ENCODE measurements at places on chromosomes 11 and 22. TPM values are rescaled to one million over a fixed set of nuclear protein-coding genes. Genes with fewer than 3 reads are reported as not detected.

- no peak for DNase-seq
Observed at GRCh38 chr11:22552885-22553284, 72.7 kb downstream of the FANCF start.

DNA sequence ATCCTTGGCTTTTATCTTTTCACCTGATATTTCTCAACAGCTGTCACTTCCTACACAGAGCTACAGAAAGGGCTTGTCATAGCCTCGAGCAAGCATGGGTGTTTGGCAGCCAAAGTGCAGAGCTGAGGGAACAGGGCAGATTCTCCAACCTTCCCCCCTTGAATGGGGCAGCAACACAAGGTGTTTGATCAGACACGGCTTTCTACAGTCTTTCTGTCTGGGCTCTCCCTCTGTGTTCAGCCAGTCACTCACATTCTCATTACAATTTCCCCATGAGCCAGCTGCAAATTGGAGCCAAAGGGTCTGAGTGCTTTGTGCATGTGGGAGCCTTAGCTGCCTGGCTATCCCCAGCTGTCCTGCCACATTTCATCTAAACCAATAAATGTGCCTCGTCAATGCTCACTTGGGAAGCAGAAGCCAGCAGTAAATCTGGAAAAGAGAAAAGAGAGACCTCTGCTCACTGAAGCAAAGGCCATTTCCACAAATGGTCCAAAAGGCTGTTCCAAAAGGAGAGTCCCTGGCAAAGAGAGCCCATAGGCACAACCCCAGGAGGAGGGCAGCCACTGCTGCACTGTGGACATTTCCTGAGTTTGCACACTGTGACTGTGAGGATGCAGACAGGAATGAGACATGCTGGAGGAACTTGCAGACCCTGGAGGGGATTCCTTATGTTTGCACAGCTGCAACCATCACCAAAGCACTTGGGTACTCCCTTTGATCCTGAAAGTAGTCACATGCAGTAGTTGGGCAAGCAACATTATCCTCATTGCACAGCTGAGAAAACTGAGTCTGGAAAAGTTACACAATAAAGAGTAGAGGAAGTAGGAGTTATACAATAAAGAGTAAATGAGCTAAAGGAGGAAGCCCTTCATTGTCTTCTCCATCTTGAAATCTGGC is 186.8 kb downstream of the FAM181B start:
- no peak for DNase-seq

- DNase-seq, result no peak
Observed at GRCh38 chr11:21707116-21707739, 485.7 kb upstream of the ANO5 start.

DNA sequence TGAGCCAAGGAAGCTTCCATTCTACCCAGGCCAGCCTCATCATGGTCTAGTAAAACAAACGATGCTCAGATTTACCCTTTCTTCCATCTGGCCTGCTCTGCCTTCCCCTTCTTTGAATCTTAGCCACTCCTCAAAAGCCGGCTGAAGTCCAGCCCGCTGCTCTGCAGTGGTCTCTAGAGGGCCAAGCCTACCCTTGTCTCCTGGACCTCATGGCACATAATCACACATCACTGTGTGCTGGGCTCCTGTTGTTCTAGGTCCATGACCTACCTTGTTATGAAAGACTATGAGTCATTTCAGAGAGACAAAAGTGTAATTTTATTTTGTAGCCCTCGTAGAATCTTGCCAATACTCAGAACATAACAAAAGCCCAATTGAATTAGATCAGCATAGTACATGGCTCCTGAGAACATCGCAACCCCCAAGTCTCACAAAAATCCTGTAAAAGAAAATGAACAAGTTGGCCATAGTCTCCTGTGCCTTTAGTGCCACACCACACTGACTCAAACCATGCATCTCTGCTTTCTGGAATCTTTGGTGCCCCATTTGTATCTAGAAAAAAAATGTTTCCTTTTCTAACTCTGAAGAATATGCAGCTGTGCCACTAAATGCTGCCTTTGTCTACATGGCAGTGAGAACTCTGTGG is 192.7 kb downstream of the OPCML start:
- DNase-seq, result no peak

DNA sequence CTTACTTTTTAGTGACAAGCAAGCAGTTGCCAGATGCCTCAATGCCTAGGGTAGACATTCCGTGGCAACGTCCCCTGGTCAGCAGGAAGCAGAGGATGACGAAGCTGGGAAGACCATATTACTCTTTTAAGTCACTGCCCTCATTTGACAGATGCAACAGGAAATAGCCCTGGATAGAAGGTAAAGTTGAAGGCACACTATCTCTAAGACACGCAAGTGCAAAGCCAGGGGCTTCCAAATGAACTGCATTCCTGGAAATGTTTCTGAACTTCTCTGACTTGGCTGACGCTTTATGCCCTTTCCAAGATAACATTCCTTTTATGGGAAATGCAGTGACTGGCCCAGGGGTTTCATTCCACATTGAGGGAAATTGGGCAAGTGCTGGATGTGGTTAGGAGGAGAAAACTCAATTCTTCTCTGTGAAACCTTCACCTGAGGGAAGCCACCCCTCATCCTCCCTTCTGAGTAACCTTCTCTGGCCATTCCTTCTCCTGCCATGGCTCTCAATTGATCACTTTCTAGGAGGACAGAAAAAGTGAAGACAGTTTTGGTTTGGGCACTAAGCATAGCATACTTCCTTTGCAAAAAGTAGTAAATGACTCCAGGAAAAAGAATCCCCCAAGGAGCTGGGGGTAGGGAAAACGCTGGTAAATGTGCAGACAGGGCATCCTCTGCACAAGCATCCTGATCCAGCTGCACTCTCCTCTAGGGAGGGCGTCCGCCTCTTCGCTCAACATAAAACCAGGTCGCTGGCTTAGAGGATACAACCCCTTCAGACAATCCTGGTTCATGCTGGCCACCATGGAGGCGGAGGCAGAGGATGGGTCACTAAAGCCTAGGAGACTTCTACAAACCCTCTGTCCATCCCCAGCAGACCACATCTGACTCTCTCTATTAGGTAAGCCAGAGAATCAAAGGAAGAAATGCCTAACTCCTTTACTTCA is 14.5 kb downstream of the PCSK7 start:
- no peak for DNase-seq

- DNase-seq, result no peak
Observed at GRCh38 chr11:10587995-10588394, 19.5 kb upstream of the LYVE1 start.

- DNase-seq, result peak; percentile 95
Observed at GRCh38 chr11:65468874-65469333, 29.9 kb upstream of the MALAT1 start.

DNA sequence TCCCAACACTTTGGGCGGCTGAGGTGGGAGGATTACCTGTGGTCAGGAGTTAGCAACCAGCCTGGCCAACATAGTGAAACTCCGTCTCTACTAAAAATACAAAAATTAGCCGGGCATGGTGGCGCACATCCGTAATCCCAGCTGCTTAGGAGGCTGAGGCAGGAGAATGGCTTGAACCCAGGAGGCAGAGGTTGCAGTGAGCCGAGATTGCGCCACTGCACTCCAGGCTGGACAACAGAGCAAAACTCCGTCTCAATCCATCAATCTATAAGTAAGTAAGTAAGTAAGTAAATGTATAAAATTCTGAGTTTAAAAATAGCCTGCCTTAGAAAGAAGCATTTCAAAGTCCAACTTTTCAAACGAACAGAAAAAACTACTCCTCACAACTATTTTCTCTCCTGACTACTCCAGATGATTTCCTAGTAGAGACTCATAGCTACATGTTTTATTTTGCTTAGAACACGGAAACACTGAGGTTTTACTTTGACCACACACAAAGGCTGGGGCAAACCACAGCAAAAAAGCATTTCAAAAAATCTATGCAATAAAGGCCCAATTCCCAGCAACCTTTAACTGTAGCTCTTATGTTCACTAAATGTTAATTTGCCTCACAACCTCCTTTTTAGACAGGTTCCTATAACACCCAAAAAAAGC is 16.3 kb downstream of the SPTY2D1 start:
- peak; percentile 18 for DNase-seq

GRCh38 chr11:128913806-128914205 is 22.6 kb downstream of the KCNJ5 start:
- DNase-seq, result no peak

- no peak for DNase-seq
Observed at GRCh38 chr11:83642500-83642899, 356.3 kb upstream of the CCDC90B start.

DNA sequence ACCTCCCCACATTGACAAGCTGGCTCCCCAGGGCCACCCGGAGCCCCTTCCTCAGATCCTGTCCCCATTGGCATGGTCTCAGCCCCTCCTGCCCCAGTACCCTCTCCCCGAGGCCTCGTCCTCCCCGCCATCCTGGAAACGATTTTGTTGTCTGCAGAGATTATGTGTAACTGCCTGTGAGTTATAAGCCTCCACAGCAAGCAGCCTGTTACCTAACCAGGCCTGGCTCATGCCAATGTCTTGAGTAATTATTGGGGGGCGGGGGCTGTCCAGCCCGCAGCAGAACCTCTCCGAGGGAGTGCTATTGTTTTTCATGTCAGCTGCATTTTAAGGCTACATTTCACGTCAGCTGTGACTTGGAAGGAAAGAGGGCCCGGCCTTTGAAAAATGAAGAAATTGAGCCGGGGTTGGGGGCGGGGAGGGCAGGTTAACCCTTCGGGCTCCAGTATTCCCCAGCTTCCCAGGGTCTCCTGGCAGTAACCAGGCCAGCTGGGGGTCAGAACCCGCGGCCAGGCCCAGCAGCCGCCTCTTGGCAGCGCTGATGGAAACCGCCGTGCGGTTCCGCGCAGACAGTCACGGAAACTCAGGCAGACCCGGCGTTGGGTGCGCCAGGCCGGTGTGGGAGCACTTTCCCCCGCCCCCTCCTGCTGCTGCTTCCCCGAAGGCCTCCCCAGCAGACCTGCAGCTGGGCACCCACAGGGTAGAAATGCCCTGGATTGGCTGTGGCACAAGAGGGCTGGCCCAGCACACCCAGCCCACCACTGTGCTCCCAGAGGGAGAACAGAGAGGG is 59.5 kb downstream of the CDKN1C start:
- peak; percentile 54 for DNase-seq

DNA sequence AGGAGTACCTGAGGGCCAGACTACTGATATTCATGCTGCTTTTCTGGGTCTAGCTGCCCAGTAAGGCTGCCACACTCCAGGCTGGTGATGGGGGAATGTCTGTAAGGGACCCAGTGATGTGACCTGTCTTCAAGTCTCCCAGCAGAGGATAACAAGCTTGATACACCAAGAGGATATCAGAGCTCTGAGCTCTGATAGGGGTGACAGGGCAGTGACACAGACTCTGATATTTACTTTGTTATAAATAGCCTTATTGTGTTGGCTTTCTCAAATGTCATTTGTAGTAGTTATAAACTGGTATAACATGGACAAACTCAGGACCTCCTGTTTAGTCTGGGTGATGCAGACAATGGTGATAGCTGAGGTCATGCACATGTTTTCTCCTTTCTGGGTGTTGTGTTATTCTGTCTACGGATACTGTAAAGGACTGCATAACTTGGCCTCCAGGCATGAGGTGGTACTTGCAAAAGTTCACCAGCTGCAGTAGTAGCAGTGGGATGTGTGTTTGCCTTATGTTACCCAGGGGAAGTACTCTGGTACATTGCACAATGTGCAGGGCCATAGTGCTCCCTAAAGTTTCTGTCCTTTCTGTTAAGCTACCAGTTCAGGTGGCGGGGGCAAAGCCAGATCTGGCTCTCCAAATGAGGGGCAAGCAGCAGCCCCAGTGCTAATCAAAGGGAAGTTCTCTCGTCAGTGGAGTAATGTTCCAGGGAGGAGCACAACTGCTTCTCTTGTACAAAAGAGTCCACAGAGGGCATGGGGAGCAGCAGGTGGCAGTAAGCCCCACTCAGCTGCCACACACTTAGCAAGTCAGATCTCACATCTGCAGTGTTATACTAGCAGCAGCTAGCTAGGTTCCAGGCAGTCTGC is 812.2 kb downstream of the JRKL start:
- no peak for DNase-seq

DNA sequence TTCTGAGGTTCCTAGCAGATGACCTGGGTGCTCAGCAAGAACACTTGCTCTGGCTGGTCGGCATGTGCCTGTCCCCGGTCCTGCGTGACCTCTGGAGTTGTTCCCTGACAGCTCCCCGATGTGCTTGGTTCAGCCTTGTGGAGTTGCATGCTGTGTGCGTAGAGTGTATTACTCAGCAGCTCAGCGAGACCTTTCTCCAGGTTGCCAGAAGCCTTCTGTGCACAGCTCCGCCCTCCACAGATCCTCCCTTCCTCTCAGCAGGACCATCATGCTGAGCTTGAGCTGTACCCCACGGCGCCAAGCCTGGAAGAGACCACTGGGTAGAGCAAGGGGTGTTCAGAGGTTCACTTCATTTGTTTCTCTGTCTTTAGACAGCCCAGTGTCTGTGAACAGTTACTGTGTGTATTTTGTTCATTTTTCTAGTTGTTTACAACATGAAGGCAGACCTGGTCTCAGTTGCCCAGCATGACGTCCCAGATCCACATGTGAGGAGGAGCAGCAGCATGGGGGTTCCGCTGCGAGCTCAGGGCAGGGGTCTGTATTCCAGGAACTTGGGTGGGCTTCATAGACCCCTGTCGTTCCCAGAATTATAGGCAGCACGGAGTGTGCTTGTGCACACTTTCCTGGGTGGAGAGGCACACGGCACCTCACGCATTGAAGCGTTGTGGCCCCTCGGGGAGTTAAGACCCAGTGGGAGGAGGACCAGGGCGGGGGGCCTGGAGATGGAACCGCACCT is 148.6 kb downstream of the IGLL1 start:
- no peak for DNase-seq

PHOX2A gene
- total RNA-seq, result 0.60 TPM

OR5AN1 gene
- not detected for total RNA-seq

AQP11 gene
- 6.1 TPM for total RNA-seq

SCARF2 gene
- 3.0 TPM for total RNA-seq

ARVCF gene
- total RNA-seq, result 15.3 TPM

PNPLA3 gene
- total RNA-seq, result 0.23 TPM
